ENCODE measurements at places on chromosomes 5 and 9.

DNA sequence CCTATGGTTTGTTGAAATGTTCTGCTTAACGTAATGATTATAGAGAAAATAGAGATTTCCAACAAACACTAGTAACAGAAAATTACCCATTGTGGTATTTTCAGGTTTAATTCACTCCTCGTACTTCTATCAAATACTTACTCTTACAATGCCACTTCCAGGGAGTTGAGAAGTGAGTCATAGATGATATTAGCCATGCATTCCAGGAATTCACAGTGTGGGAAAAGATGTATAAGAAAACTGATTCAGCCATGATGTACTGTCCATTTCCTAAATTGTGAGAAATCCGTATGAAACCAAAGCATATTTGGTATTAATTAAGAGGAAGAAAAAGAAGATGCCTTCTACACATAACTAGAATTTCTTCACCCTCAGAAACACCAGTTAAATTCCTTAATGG lies 1854.6 kb upstream of the WWC1 start:
- no peak for DNase-seq

DNA sequence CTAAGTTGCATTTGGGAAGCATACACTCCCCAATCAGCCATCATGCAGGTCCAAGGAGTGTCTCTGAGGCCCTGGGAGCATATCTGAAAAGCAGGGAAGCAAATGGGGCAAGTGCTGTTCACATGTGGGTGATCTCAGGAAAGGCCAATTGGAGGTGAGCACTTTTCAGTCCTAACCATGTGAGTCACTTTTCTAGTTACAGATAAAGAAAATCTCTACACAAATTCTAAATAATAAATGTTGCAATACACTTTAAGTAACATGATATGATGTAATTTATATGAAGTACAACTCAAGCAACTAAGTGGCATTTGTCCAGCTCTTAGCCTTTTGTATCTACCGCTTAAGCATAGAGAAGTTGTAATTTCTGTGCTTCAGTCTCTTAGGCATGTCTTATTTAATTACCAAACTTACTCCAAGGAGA lies 18.4 kb downstream of the ADAMTS16 start:
- DNase-seq: no peak

DNA sequence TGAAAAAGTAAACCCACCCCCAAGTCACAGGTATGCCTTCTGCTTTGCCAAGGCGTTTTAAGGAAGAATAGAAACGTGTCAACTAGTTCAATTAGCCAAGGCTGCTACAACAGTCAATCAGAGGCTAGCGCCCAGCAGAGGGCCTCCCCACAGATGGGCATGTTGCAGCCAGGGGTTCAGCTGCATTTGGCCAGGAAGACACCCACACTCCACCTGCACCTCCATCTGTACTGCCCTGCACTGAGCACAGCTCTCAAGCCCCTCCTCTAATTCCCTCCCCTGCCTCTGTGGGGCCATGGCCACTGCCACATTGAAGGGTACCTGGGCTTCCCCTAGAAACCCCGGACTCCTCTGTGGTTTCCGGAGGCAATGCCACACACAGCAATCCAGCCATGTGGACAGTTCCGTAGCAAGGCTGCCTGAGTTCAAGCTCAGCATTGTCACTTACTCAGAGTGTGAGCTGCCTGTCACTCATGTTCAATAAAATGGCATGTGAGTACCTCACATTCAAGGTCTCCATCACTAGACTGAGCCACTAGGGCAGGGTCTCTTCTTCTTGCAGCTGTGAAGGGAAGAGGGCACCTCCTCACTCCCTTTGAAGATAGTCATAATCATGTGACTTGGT lies 248.4 kb downstream of the IRX2 start:
- no peak for DNase-seq

GRCh38 chr9:5870691-5871090 lies 20.0 kb upstream of the MLANA start:
- DNase-seq: peak; percentile 76

- DNase-seq: no peak
Observed at GRCh38 chr9:128773049-128773448, 1.3 kb upstream of the ZER1 start.

GRCh38 chr9:127904561-127905003 lies 5.2 kb upstream of the ST6GALNAC6 start:
- no peak for DNase-seq

DNA sequence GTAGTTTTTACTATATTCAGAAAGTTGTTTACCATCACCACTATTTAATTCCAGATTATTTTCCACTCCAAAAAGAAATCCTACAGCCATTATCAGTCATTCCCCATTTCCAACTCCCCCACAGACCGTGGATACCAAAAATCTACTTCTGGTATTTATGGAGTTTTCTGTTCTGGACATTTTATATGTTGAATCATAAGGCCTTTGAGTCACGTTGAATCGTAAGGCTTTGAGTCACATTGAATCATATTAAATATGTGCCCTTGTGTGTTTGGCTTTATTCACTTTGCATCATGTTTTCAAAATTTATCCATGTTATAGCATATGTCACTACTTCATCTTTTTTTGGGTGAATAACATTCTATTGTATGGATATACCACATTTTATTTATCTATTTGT lies 454.1 kb upstream of the NUDT12 start:
- DNase-seq: no peak

- DNase-seq: no peak
Observed at GRCh38 chr9:77872177-77872576, 159.4 kb downstream of the GNAQ start.

DNA sequence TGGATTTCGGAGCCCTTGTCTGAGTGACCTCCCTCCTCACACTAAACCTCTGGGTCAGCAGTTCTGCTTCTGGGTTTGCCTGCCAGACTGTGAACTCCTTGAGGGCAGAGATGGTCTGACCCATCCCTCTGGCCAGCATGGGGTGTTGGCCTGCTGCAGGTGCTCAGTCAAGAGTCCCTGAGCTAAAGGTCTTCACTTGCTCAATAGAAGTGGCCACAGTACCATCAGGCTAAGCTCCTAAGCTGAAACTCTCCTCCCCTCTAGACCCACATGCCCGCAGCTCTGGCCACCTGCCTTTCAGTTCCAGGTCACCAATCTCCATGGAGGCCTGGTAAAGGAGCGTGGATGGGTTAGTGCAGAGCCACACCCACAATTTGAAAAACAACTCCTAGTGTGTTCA lies 316.6 kb downstream of the SPOCK1 start:
- DNase-seq: no peak

GRCh38 chr9:21854594-21854993 lies 52.2 kb downstream of the MTAP start:
- no peak for DNase-seq

- no peak for DNase-seq
Observed at GRCh38 chr5:61228229-61228628, 66.0 kb upstream of the SMIM15 start.

DNA sequence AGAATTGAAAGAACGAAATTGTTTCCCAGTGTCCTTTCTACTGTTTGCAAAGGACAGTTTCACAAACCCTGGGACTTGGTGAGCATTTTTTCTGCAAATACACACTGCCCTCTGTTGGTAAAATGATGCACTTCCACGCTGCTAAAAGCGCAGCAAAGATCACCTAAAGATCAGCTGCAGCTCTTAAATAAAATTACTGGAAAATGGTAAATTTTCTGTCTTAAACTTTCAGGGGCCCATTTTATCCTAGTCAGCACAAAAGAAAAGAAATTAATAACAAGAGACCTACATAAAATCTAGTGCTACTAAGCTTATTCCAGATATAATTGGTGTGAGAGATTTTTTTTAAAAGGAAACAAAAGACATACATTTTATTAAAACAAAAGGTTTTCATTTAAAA lies 566.0 kb downstream of the CAAP1 start:
- peak; percentile 84 for DNase-seq

DNA sequence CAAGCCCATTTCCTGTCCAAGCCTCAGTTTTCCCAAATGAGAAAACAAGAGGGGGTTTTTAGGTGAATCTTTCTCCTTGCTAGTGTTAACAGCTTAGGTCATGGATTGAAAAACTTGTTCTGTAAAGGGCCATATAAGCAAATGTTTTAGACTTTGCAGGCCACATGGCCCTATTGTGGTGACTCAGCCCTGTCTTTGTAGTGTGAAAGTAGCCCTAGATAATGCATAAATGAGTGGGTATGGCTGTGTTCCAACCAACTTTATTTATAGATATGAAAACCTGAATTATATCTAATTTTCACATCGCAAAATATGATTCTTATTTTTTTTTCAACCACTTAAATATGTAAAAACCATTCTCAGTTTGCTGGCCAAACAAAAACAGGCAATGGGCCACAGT lies 6.9 kb upstream of the BARX1 start:
- no peak for DNase-seq

DNA sequence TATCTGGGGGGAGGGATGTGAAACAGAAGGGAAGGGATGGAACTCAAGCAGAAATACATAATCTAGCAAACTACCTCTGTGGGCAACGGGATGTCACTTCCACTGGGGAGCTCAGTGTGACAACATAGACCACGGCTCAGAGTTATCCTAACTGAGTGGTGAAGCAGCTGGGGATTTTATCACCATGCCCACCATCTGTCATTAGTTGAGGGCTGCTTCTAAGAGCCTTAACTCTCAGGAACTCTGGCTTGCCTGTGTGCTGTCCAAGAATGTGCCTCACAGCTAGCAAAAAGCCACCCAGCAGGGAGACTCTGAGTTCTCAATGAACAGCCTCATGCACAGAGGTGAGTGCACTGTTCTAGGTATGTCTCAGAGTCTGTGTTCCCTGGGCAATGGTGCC lies 90.6 kb upstream of the CXCL14 start:
- DNase-seq: peak; percentile 21

GRCh38 chr9:89996116-89996515 lies 391.3 kb downstream of the GADD45G start:
- DNase-seq: peak; percentile 23

DNA sequence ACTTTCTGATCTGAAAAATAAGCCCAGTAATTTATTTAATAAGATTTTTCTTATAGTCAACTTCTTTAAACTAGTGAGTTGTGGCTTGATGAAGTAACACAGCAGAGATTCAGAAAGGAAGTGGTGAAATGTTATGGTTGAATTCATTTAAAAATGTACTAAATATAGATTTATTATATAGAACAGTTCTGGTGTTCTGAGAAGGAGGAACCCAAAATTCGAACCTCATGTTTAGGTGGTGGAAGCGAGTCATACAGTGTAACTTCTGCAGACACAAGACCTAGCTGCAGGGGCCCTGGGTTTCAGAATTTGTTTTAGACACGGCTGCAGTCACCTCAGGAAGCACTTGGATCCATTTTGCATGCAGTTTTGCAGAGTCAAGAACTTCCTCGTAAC lies 188.2 kb downstream of the TRIO start:
- no peak for DNase-seq

- DNase-seq: peak; percentile 29
Observed at GRCh38 chr9:135340726-135341475, 138.7 kb upstream of the PPP1R26 start.

DNA sequence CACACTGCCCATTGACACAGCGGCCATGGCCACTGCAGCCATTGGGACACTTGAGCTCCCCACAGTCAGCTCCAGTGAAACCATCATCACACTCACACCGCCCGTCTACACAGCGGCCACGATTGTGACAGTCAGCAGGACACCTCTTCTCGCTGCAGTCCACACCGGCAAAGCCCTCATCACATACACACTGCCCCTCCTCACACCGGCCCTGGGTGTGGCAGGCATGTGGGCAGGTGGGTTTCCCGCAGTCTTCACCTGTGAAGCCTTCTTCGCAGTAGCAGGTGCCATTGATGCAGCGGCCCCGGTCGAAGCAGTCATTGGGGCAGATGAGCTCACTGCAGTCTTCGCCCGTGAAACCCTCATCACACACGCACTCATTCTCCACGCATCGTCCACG lies 31.5 kb downstream of the TNC start:
- DNase-seq: no peak

DNA sequence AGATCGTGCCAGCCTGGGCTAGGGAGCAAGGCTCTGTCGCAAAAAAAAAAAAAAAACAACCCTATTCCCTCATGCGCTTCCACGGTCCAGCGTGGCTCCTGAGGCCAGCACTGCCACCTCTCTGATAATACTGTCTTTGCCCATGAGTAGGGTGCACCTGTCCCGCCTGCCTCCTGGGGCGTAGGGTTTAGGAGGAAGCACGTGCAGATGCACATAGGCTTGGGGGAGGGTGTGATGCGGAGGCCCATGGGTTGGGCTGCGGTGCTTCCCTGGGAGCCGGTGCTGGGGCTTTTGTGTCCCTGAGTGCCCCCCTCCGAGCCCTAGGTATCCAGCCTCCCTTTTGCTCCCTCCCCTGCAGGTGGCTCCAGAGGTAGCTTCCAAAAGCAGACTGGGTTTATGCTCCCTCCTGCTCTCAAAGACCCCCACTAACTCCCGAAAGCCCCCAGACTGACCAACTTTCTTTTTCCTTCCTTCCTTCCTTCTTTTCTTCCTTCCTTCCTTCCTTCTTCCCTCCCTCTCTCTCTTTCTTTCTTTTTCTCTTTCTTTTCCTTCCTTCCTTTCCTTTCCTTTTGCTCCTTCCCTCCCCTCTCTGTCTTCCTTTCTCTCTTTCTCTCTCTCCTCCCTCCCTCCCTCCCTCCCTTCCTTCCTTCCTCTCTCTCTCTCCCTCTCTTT lies 12.8 kb downstream of the FGFR4 start:
- DNase-seq: peak; percentile 52

DNA sequence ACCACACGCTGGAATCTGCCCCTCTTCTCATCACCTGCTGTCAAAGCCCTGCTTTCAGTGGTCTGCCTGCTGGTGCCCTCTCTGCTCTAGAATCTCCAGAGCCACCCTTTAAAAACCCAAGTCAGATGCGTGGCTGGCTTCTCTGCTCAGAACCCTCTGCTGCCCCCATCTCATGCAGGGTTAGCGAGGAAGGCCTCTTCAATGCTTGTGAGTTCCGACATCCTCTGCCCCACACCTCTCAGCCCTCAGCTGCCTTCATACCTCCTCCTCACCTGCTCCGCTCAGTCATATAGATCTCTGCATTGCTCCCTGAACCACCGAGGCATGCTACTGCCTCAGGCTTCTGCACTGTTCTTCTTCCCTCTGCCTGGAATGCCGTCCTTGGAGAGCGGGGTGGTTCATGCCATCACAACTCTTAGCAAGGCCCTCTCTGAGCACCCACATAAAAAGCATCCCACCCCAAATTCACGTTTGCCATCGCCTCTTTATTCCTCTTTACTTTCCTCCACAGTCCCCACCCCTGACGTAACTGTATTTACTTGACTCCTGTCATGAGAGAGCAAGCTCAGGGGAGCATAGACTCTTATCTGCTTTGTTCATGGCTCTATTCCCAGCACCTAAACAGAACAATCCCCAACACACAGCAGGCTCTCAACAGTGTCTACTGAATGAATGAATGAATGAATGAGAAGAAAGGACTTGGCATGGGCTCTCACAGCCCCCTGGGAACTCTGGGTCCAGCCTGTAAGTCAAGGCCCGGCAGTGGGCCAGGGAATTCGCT lies 10.4 kb downstream of the SHB start:
- DNase-seq: no peak

- DNase-seq: no peak
Observed at GRCh38 chr5:171874234-171874633, 88.6 kb downstream of the SMIM23 start.

DNA sequence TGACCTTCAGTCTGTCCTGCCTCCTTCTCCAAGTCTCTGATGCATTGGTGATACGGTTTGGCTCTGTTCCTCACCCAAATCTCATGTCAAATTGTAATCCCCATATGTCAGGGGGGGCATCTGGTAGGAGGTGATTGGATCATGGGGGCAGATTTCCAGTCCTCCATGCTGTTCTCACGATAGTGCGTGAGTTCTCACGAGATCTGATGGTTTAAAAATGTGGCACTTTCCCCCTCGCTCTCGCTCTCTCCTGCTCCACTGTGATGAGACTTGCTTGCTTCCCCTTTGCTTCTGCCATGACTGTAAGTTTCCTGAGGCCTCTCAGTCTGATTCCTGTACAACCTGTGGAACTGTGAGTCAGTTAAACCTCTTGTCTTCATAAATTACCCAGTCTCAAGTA lies 14.7 kb upstream of the ANKRD34B start:
- no peak for DNase-seq

All from NCI-H69 (cell line).